HFFc6 (cell line): ENCODE measurements at places on chromosomes 16 and 17. TPM values are rescaled to one million over a fixed set of nuclear protein-coding genes. Genes with fewer than 3 reads are reported as not detected.

Gene PRDM7
- total RNA-seq = not detected in 3 replicates

GRCh38 chr16:1958715-1959268, 546 bp upstream of the NDUFB10 start:
- no peak for DNase-seq

Gene SPNS3
- total RNA-seq = not detected in 3 replicates

DNA sequence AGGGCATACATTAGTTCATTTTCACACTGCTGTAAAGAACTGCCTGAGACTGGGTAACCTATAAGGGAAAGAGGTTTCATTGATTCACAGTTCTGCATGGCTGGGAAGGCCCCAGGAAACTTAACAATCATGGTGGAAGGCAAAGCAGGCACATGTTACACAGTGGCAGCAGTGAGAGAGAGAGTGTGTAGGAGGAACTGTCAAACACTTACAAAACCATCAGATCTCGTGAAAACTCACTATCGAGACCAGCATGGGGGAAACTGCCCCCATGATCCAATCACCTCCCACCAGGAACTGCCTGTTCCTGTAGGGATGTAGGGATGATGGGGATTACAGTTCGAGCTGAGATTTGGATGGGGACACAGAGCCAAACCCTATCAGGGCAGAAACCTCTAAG, 17.2 kb downstream of the NUBP1 start:
- DNase-seq = no peak

Gene SSTR5
- total RNA-seq = not detected in 2 replicates

DNA sequence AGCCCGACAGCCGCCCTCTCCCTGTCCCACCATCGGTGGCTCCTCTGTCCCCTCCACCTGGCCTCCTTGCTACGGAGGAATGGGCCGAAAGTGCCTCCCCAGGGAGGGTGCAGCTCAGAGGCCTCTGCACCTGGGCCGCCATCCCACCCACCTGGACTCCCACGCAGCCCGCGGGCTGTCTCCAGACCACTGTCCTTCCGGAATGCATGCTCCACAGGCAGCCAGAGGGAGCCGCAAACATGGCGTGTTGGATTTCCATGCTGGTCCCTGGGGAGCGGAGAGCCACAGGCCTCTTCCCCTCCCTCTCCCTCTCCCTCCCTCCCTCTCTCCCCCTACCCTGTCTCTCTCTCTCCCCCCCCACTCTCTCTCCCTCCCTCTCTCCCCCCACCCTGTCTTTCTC, 3.0 kb downstream of the SSTR5 start:
- no peak for DNase-seq

GRCh38 chr17:49204516-49204915, 5.9 kb downstream of the GNGT2 start:
- no peak for DNase-seq

DNA sequence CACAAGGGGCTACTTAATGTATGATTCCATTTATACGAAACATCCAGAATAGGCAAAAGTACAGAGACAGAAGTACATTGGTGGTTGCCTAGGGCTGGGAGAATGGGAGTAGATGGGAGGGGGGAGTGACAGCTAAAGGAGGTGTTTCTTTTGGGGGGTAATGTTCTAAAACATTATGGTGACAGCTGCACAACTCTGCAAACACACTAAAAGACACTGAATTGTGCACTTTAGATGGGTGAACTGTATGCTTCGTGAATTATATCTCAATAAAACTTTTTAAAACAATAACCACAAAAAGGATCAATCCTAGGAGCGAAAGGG, 661 bp downstream of the LYRM9 start:
- no peak for DNase-seq

- no peak for DNase-seq
These were observed 48.2 kb downstream of the LDHD start for GRCh38 chr16:75068085-75069031.

Gene NPW
- 0.83 to 1.3 TPM (median 0.92 TPM) in 3 replicates for total RNA-seq

Gene TBC1D3
- 0.26 TPM in 1 of 2 replicates, not detected in the other for total RNA-seq

Gene CCL11
- not detected in 3 replicates for total RNA-seq

Gene C17orf75
- total RNA-seq = 17.0 to 24.5 TPM (median 17.9 TPM) in 3 replicates

- no peak for DNase-seq
These were observed 1.5 kb downstream of the FBRS start for GRCh38 chr16:30659507-30660423.
